ENCODE measurements at places on chromosomes 7 and 10. TPM values are rescaled to one million over a fixed set of nuclear protein-coding genes. Genes with fewer than 3 reads are reported as not detected.

The LRGUK gene
- total RNA-seq, result 9.4 TPM

The IDI2 gene
- not detected for total RNA-seq

The C7orf33 gene
- not detected for total RNA-seq

- H3K4me3 ChIP-seq, result peak overlapping the region; percentile 1
- H3K27me3 ChIP-seq, result no peaks in the 10 kb centered on the region
- DNase-seq, result peak; percentile 43
- H3K27ac ChIP-seq, result peak overlapping the region; percentile 84
- H3K36me3 ChIP-seq, result no peaks in the 10 kb centered on the region
Observed at GRCh38 chr10:5945561-5946418, 31.6 kb downstream of the IL15RA start.

- no peaks in the 10 kb centered on the region for H3K27me3 ChIP-seq
- H3K4me3 ChIP-seq, result no peak overlapping the region
- no peaks in the 10 kb centered on the region for H3K36me3 ChIP-seq
- no peak for DNase-seq
- H3K27ac ChIP-seq, result no peak overlapping the region
Observed at GRCh38 chr10:71630168-71630567, 89.4 kb downstream of the C10orf105 start.

DNA sequence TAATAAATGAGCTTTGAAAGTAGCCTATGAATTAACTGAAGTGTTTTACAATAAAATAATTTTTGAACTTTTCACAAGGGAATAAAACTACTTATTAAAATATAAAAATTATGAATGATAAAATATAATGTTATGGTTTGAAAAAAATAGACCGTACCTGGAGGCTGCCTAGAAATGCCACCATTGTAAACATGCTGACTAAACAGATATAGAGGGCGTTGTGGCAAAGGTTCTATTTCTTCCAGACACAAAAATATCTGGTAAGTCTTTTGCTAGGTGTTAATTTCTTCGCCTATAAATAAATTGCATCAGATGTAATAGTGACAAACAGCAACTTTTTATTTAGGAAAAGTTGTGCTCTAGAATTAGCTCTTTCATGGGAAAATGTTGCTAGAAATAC, 11.2 kb downstream of the PPP1R3A start:
- no peak overlapping the region for H3K4me3 ChIP-seq
- no peak for DNase-seq
- no peaks in the 10 kb centered on the region for H3K36me3 ChIP-seq
- H3K27me3 ChIP-seq, result no peaks in the 10 kb centered on the region
- H3K4me1 ChIP-seq, result no peaks in the 10 kb centered on the region
- H3K27ac ChIP-seq, result no peak overlapping the region

GRCh38 chr7:47292832-47293309, 289.0 kb downstream of the TNS3 start:
- DNase-seq, result no peak
- H3K4me3 ChIP-seq, result no peak overlapping the region
- H3K27me3 ChIP-seq, result no peaks in the 10 kb centered on the region
- peaks cover 10% of the 10 kb centered on the region for H3K4me1 ChIP-seq
- no peaks in the 10 kb centered on the region for H3K36me3 ChIP-seq

DNA sequence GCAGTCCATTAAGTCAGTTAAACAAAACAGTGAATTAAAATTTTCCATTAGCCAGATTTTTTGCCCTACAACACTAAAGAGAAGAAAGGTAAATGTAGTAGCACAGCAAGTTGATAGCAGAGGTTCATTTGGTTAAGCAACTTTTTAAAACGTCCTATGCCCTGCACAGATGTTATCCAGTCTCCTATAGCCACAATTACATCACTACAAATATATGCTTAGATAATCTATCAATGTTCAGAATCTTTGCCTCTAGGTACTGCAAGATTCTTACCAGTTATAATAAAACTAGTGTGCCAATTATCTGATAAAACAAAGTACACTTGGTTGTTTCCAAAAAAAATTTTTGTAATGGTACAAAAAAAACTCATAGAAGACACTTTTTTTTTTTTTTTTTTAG, 175.5 kb upstream of the MYO3A start:
- H3K36me3 ChIP-seq, result no peaks in the 10 kb centered on the region
- no peak overlapping the region for H3K27ac ChIP-seq
- H3K4me1 ChIP-seq, result no peaks in the 10 kb centered on the region
- no peak for DNase-seq
- H3K27me3 ChIP-seq, result no peaks in the 10 kb centered on the region

DNA sequence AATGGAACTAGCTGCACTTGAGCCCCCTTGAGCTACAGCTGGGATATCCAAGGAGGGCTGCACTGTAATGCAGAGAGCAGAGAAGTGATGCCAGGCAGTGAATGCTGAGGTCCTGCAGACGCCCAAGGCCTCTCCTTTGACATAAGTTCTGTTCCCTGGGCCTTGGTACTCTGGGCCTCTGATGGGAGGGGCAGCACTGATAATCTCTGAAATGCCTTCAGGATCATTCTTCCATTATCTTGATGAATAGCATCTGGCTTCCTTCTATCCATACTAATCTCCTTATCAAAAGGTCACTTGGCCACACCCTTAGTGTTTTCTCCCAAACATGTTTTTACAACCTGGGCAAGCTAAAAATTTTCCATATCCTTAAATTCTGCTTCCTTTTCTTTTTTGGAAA, 6.9 kb downstream of the GRB10 start:
- no peak overlapping the region for H3K4me3 ChIP-seq
- no peaks in the 10 kb centered on the region for H3K27me3 ChIP-seq
- peaks cover 6% of the 10 kb centered on the region for H3K4me1 ChIP-seq
- DNase-seq, result no peak

DNA sequence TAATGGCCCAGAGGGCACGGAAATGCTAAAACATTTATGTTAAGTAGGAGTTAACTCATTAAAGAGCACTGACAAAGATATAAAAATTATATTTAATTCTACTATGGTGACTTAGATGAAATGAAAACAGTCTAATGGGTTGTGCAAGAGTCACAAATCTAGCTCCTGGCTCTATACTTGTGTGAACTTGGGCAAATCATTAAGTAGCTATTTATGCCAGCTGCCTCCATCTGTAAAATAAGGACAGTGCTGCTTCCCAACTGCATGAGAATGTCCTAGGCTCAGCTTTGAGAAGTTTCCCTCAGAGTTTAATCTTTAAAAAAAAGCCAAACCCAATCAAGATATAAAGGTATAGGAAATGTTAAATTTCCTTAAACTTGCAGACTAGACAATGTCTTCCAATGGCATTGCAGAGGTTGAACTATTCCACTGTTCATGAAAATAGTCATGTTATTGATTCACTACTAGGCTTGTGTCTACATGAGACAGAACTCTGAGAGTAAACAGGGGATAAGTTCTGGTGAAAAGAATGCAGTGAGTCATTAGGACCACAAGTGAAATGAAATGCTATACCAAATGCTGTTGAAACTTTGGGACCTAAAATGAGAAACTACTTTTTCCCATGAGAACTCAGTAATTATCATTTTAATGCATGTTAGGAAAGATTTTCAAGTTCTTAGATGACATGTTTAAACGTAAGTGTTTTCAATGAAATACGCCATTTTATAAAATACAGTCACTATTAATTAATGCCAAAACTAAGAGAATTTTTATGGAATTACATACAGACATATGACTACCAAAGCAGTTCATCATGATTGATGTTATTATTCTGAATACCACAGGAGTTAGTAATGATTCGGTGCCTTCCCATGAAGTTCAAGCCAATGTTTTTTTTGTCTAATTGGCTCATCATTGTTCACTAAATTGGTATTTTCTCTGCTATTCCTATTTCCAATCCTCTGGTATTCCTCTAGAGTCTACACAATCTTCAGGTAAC, 84.2 kb downstream of the CDK6 start:
- H3K36me3 ChIP-seq, result no peaks in the 10 kb centered on the region
- no peaks in the 10 kb centered on the region for H3K4me1 ChIP-seq
- no peaks in the 10 kb centered on the region for H3K27me3 ChIP-seq
- no peak overlapping the region for H3K27ac ChIP-seq
- no peak for DNase-seq

GRCh38 chr7:113810080-113810744, 108.6 kb downstream of the PPP1R3A start:
- H3K4me1 ChIP-seq, result no peaks in the 10 kb centered on the region
- H3K4me3 ChIP-seq, result no peak overlapping the region
- no peak for DNase-seq
- H3K27me3 ChIP-seq, result no peaks in the 10 kb centered on the region
- no peak overlapping the region for H3K27ac ChIP-seq

GRCh38 chr7:143047326-143047725, 4.8 kb upstream of the OR6V1 start:
- no peak overlapping the region for H3K4me3 ChIP-seq
- H3K27me3 ChIP-seq, result no peaks in the 10 kb centered on the region
- DNase-seq, result no peak
- H3K27ac ChIP-seq, result no peak overlapping the region
- no peaks in the 10 kb centered on the region for H3K36me3 ChIP-seq
- H3K4me1 ChIP-seq, result peaks cover 5% of the 10 kb centered on the region

GRCh38 chr10:71237843-71238623, 25.7 kb downstream of the UNC5B start:
- H3K36me3 ChIP-seq, result no peaks in the 10 kb centered on the region
- DNase-seq, result no peak
- H3K27ac ChIP-seq, result no peak overlapping the region
- no peaks in the 10 kb centered on the region for H3K27me3 ChIP-seq

DNA sequence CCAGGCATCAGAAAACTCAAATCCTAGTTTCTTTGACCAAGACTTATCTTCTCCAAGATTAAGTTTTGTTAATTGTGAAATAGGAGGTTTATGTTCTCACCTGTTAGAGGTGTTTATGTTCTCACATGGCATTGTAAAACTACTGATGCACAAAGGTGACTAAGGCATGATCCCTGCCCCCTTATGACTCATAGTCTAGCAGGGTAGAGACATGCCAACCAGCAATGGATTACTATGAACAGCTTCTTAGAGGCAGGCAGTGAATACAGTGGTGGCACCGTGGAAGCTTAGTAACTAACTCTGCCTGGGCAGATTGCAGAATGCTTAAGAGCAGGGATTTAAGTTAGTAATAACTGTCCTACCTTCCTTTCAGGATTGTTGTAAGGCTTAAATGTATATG, 400.9 kb downstream of the SORCS3 start:
- H3K4me3 ChIP-seq, result no peak overlapping the region
- DNase-seq, result no peak
- no peaks in the 10 kb centered on the region for H3K27me3 ChIP-seq
- no peak overlapping the region for H3K27ac ChIP-seq
- no peaks in the 10 kb centered on the region for H3K36me3 ChIP-seq

GRCh38 chr7:18126281-18126680, 98.6 kb upstream of the PRPS1L1 start:
- H3K4me1 ChIP-seq, result no peaks in the 10 kb centered on the region
- no peaks in the 10 kb centered on the region for H3K27me3 ChIP-seq
- no peak overlapping the region for H3K4me3 ChIP-seq
- no peak for DNase-seq
- H3K36me3 ChIP-seq, result no peaks in the 10 kb centered on the region

The ZNF655 gene
- 273 TPM for total RNA-seq

DNA sequence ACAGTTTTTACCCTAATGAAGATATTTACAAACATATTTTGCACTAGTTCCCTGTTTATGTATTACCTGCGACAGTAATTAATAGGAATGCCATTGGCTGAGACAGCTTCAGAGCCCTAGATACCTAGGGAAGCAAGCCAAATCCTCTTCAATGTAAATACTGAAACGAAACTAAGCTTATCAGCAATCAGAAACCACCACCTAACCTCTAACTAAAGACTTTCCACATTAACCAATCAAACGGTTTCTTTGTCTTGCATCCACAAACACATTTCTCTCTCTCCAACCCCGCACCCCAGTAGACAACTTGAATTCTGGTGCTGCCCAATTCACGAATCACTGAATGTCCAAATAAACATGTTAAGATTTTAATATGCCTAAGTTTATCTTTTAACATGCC, 474.4 kb upstream of the C7orf33 start:
- no peaks in the 10 kb centered on the region for H3K27me3 ChIP-seq
- no peak overlapping the region for H3K4me3 ChIP-seq
- H3K4me1 ChIP-seq, result no peaks in the 10 kb centered on the region
- no peak for DNase-seq
- no peak overlapping the region for H3K27ac ChIP-seq
- no peaks in the 10 kb centered on the region for H3K36me3 ChIP-seq

The CDC14C gene
- not detected for total RNA-seq

The C10orf105 gene
- total RNA-seq, result not detected

DNA sequence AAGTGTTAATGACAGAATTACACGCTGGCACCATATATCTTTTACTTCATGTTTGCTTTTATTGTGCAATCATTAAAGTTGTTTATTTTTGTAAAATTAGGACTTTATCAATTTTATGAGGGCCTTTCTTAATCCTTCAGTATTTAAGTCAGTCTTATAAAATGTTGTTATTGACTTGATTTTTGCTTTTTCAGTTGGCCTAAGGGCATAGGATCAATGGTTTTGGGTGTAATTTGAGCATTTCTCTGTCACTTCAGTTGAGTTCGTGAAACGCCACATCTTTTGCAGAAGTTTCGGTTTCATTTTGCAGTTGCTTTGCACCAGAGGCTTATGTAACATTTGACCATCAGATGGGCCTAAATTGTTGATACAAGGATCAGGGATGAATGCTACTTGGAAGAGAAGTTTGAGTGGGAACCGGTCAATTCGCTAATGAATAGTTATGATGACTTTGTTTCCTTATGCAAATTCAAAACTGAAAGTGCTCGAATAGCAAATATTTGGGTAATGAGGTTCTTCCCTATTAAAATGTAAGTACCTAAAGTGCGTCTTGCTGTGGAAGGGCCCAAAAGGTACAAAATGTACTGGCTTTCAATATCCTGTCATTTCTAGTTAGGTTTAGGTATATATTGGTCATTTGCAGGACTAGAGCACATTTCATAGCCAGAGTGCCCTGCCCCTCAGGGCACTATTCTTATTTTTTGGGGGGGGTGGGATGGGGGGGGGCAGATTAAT, 340.9 kb downstream of the LRMDA start:
- H3K27ac ChIP-seq, result peak overlapping the region; percentile 47
- H3K27me3 ChIP-seq, result no peaks in the 10 kb centered on the region
- H3K36me3 ChIP-seq, result no peaks in the 10 kb centered on the region
- no peaks in the 10 kb centered on the region for H3K4me1 ChIP-seq
- H3K4me3 ChIP-seq, result no peak overlapping the region
- DNase-seq, result no peak

DNA sequence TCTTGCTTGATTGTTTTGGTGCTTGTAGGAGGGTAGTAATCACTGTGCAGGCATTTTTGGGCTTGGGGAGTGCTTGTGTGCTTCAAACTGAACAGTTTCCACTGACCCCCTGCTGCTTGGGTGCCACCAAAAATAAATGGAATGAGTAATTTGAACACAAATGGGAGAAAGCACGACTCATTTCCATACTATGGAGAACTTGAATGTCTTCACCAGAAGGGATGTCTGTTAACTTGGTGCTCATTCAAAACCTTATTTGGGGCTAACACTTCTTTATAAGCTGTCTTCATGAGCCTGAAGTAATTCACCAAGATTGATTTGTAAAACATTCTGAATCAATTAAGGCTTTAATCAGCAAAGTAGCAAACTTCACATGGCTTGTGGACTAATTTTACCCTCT, 560.3 kb downstream of the SDK1 start:
- no peak overlapping the region for H3K27ac ChIP-seq
- DNase-seq, result no peak
- H3K4me1 ChIP-seq, result no peaks in the 10 kb centered on the region
- H3K27me3 ChIP-seq, result no peaks in the 10 kb centered on the region
- H3K4me3 ChIP-seq, result no peak overlapping the region
- no peaks in the 10 kb centered on the region for H3K36me3 ChIP-seq

GRCh38 chr10:101695404-101695890, 477 bp upstream of the FBXW4 start:
- H3K36me3 ChIP-seq, result no peaks in the 10 kb centered on the region
- H3K27ac ChIP-seq, result peak overlapping the region; percentile 96
- peaks cover 31% of the 10 kb centered on the region for H3K4me1 ChIP-seq
- H3K4me3 ChIP-seq, result no peak overlapping the region
- H3K27me3 ChIP-seq, result no peaks in the 10 kb centered on the region
- DNase-seq, result no peak

Measured in transverse colon (tissue), 4 donors.